ENCODE measurements at places on chromosomes 6 and 20.
A peak's percentile ranks its signal among the peaks of the same experiment; 100 is the strongest.

- DNase-seq: no peak
Measured at GRCh38 chr6:114061741-114062140, 90.8 kb upstream of the HDAC2 start.

DNA sequence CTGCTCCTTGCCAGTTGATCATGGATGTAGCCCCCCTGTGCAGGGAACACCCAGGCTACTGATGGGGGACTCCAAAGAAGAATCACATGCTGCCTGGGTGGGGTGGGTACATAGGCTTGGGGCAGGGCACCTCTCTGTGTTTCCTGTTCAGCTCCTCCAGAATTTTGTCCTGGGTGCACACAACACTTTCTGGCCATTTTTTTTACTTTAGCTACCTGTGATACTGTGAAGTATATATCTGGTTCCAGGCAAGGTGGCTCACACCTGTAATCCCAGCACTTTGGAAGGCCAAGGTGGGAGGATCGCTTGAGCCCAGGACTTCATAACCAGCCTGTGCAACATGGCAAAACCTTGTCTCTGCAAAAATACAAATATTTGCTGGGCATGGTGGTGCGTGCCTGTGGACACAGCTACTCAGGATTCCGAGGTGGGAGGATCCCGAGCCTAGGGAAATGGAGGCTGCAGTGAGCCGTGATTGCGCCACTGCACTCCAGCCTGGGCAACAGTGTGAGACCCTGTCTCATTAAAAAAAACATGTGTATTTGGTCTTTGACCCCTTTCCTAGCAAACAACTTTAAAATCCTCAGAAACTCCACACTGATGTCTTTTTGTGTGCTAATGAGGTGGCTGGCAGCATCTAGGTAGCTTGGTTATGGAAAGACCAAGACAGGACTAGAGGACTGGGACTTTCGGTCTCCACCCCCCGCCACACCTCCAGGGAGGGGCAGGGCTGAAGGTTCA lies 14.1 kb downstream of the SLC4A11 start:
- DNase-seq: peak; percentile 38

DNA sequence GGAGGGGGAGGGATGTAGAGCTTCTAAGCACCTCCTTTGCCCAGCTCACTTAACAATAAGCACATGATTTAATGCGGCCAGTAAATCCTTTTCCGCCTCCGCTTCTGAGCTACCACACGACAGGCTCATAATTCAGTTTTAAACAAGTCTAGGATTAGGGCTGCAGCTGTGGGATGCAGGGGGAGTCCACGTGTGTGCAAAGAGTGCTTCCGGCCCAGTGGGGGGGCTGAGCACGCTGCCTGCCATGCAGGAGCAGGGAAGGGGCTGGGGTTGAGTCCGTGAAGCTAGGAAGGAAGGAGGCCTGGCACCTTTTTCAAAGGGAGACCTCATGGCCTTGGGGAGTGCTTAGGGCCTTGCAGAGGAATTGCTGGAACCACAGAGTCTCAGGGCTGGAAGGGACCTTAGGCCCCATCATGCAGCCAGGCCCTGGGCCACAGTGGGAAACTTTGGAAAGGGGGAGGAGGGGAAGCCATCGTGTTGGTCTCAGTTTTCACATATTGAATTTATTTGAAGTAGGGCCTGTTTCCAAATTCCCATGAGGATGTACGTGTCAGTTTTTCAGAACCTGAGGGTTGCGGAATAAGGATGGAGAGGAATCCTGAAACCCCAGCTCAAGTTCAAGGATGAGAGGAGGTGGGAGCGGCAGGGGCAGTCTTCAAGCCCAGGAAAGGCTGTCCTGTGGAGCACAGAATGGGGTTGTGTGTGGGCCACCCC lies 96.1 kb downstream of the VEGFA start:
- DNase-seq: no peak

GRCh38 chr6:40674170-40674569 lies 87.0 kb upstream of the LRFN2 start:
- DNase-seq: no peak

DNA sequence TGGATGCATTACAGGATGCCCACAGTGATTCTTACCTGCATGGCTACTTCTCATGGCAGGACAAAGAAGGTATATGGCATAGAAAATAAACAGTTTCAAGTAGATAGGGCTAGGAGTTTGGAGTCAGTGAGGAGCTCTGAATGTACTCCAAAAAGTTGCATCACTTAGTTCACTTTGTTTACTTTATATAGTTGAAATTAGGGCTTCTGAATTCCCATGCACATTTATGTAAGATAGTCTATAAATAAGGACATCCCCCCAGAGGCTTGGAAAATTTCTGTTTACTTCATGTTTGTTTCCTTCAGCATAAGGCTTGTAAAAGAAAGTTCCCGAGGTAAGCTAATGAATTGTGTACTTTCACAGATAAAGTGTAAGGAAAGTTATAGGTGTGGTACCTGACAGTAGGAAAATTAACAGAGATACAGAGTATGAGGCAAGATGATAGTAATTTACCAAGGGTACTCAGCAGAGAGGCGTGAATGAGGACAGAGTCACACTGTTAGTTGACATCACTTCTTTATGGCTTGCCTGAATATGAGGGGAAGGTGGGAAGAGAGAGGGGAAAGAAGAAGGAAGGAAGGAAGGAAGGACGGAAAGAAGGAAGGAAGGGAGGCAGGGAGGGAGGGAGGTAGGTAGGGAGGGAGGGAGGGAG lies 51.1 kb downstream of the ADTRP start:
- DNase-seq: no peak

DNA sequence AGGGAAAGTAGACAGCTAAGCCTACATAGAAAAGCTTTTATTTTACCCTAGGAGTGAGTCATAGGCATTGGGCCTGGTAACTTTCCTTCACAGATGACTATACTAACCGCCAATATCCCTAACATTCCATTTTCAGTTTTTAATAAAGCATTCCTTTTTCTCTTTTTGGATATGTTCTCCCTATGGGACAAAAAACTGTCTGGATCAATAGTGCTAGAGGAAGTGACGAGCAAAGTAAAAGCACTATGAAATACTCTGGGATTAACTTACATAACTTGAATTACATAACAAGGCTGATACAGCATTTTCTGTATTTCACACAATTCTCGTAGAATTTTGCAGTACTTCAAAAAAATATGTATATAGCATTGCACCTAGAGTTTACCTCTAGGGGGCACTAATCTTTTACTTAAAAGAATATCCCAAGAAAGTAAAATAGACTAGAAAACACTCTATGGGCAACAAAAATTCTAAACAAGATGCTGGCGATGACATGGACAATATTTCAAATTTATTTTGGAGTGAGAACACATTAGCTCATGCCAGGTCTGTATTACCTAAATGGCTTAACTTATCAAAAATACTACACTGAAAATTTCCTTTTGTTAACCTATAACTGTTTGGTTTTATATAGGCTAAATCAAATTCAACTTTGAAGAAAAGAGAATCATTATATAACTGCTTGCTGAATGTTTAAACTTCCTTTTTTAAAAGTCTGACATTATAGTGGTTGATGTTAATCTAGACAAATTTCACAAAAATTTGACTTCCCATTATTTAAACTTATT lies 66.3 kb upstream of the DST start:
- DNase-seq: peak; percentile 92

DNA sequence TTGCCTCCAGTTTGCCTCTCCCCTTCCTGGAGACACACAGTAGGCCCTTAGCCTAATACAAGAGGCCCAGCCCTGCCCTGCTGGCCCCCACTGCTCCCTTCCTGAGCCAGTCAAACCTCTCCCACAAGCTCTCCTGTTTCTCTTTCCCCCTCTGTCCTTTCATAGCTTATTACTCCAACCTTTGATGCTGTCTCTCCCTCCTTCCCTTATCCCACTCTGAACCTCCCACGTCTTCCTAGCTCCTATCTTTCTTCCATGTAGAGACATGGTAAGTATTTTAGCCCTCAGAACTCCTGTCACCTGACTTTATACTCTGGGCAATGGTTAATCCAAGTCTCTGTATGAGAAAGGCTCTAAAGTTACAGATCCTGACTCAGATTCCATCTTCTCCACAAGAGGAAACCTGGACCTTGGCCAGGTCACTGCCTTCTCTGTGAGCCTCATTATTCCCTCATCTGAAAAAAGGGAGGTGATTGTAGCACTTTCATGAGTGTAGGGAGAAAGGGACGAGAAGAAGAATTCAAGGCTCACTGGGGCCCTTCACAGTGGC lies 6.7 kb downstream of the TGIF2 start:
- DNase-seq: no peak

DNA sequence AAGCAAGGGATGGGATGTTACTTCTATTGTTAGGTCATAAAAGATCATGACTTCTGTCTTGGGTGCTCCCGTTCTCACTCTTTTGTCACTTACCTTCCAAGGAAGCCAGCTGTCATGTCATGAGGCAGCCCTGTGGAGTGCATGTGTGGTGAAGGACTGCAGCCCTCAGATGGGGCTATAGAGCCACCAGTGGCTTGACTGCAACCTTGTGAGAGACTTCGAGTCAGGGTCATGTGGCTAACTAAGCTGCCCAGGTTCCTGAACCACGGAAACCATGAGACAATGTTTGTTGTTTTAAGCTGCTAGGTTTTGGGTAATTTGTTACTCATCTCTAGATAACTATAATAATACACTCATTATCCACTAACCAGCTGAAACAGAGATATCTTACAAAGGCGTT lies 477.1 kb downstream of the BTBD3 start:
- no peak for DNase-seq

DNA sequence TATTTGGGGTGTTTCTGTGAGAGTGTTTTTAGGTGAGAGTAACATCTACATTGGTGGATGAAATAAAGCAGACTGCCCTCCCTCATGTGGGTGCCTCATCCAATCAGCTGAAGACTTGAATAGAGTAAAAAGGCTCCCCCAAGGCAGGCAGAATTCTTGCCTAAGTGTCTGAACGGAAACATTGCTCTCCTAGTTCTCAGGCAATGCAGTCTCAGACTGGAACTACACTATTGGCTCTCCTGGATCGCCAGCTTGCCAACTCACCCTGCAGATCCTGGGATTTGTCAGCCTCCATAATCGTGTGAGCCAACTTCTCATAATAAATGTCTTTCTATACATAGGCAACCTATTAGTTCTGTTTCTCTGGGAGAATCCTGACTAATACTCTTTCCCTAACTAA lies 5.5 kb upstream of the TMEM170B start:
- DNase-seq: no peak

- DNase-seq: no peak
Measured at GRCh38 chr6:33926451-33926850, 122.6 kb upstream of the MLN start.

DNA sequence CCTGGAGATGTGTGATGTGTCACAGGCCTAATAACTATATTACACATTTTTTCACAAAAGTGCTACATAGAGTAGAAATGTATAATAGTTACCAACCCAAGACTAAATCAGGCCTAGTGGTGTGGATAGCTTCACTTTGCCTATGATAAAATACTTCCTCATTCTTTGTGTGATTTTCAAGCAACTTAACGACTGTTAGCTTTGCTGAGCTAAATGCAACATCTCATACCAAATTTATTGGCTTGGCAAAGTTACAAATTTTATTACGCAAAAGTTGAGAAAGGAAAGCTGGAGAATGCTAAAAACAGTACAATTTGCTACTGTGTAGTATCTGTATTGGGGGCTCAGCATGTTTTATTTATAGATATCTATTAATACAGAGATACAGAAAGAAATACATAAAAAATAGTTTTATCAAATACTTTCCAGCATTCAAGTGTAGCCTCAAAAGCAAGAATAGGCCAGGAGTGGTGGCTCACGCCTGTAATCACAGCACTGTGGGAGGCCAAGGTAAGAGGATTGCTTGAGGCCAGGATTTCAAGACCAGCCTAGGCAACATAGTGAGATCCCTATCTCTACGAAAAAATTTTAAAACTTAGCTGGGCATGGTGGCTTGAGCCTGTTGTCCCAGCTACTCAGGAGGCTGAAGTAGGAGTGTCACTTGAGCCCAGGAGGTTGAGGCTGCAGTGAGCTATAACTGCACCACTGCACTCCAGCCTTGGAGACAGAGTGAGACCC lies 3.6 kb upstream of the EDN1 start:
- no peak for DNase-seq

DNA sequence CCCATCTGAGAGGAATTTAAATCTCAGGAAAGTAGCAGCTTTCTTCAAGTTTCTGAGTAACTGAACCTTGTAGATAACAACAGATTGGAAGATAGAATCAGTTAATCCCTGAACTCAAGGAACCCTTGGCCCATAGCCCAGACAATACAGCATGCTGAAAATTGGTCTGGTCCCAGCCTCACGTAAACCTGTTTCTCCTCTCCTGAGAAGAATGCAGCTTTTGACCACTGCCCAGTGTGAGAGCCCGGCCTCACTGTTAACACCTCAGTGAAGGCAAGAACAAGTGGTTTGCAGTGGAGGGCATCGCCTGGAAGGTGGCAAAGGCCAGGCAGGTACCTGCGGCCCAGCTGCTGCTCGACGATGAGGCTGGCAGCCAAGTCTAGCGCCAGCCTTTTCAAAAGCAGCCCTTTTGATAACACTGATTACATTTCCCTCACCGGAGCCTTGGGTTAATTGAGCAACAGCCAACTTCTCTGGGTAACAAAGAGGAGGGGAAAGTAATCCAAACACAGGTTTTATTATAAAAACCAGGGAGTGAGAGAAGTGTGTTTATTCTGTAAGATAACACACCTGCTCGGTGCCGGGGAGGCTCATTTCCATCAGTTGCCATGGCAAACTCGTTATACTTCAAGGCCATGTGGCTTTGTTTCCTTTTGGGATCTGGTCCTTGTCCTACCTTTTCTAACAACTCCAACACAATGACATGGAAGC lies 54.0 kb downstream of the TRAF3IP2 start:
- no peak for DNase-seq

DNA sequence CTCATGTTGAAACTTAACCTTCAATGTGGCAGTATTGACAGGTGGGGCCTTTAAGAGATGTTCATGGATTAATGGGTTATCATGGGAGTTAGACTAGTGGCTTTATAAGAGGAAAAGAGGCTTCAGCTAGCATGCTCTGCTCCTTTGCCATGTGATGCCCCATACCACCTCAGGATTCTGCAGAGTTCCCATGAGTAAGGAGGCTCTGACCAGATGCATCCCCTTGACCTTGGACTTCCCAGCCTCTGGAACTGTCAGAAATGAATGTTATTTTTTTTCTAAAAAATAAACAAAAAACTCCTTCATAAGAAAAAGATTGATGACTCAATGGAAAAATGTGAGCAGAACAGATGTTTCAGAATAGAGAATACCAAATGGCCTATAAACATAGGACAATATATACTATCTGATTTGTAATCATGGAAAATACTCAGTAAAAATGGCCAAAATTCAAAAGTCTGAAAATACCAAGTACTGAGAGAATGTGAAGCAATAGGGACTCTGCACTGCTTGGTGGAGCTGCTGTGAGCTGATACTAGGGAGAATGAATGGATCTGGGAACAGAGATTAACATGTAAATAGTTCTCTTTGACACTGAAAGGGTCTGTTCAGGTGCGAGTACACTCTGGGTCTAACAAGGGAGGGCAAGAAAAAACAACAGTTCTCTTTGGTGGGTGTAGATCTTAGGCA lies 7.4 kb upstream of the TRIM39 start:
- no peak for DNase-seq

GRCh38 chr20:43191946-43192863 lies 2.5 kb upstream of the PTPRT start:
- DNase-seq: peak; percentile 63

DNA sequence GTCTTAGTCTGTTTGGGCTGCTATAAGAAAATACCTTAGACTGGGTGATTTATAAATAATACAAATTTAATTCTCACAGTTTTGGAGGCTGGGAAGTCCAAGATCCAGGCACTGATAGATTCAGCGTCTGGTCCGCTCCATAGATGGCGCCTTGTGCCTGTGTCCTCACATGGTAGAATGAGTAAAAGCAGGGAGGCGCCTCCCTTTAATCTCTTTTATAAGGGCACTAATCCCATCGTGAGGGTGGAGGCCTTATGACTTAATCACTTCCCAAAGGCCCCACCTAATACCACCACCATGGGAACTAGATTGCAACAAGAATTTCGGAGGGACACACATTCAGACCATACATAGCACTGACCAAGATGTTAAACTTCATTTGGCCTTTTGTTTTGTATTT lies 91.2 kb upstream of the TMEM181 start:
- DNase-seq: peak; percentile 34
